ENCODE measurements at places on chromosomes 5 and 9.

DNA sequence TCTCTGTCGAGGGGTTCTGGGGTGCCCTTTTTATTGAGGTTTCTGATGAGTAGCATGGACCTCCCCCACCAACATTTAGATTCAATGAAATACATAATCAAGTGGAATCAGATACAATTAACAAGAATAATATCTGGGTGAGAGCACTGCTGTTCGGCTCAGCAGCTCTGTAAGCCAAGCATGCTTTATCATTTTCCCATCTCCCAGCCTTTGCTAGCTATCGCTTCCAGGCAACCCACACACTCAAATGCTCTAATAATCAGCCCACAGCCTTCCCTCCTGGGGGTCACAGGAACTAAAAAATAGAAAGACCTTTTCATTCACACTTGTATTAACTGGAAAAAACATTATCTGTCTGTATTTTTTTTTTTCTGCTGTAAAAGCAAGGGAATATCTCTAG is 8.9 kb downstream of the PLPPR1 start:
- DNase-seq, result no peak

GRCh38 chr9:102499468-102499867 is 495.7 kb upstream of the CYLC2 start:
- DNase-seq, result no peak

GRCh38 chr5:109905906-109906305 is 216.2 kb downstream of the MAN2A1 start:
- DNase-seq, result no peak

DNA sequence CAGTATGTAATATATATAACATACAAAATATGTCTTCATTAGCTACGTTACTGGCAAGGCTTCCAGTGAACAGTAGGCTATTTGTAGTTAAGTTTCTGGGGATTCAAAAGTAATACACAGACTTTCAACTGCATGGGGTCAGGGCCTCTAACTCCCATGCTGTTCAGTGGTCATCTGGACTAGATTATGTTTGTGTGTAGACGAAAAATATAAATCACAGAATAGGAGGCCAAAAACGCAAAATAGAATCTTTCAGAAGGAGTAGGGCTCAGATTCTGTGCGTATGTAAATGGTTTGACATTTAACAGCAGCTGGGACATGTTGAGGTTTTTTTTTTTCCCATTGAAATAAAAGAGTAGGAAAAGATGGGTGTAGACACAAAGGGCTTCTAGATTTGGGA is 1048.7 kb upstream of the WWC1 start:
- no peak for DNase-seq

DNA sequence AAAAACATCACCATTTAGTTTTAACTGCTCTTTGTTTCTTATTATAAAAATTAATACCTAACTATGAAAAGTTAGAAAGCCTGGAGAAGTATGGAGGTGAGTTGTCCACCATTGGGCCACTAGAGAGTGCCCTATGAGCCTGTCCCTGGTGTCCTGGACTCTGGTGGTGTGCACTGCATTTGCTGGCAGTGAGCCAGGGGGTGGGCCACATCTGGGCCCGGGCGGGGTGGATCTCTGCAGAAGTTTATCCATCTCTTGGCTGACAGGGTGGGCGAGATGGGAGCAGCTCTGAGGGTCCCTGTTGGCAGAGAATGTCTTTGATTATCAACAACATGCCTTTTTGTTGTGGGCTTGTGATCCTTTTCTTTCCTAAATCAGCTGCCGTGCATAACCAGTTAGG is 8.2 kb downstream of the TENT4A start:
- no peak for DNase-seq

GRCh38 chr5:2110137-2110933 is 227.6 kb upstream of the IRX4 start:
- DNase-seq, result no peak

DNA sequence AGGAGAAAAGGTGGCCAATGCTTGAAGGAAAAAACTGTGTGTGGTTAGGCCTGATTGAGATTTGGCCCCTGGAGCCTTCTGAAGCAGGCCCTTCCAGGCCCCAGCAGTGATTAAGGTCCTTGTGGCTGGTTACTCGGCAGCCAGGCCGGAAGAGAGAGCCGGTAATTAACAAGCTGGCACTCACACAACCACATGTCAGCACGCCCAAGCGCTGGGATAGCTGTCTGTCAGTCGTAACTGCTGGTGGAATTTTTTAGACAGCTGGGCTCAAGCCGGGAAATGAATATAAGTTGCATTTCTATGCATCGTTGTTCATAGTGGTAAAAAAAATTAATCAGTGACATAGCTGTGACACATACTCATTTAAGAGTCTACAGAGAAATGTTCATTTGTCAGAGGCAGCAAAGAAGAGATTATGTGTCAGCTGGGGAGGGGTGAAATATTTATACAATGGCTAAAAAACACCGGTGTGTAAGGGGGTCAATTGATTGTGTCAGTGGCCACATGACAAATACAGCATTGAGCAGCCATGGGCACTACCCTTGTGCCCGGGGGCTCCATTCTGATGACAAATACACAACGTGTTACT is 13.7 kb upstream of the ARAP3 start:
- no peak for DNase-seq

- no peak for DNase-seq
Measured at GRCh38 chr9:12785260-12785770, 10.5 kb downstream of the LURAP1L start.

GRCh38 chr5:20335978-20336377 is 348.0 kb upstream of the CDH18 start:
- DNase-seq, result no peak

- DNase-seq, result no peak
Measured at GRCh38 chr5:120677481-120677880, 213.4 kb downstream of the PRR16 start.

GRCh38 chr9:91119142-91119541 is 242.6 kb downstream of the AUH start:
- DNase-seq, result no peak

- no peak for DNase-seq
Measured at GRCh38 chr5:112958093-112959088, 18.2 kb upstream of the DCP2 start.

GRCh38 chr9:83454076-83454475 is 84.1 kb downstream of the FRMD3 start:
- DNase-seq, result no peak

- DNase-seq, result no peak
Measured at GRCh38 chr5:147732291-147732883, 50.1 kb downstream of the JAKMIP2 start.

DNA sequence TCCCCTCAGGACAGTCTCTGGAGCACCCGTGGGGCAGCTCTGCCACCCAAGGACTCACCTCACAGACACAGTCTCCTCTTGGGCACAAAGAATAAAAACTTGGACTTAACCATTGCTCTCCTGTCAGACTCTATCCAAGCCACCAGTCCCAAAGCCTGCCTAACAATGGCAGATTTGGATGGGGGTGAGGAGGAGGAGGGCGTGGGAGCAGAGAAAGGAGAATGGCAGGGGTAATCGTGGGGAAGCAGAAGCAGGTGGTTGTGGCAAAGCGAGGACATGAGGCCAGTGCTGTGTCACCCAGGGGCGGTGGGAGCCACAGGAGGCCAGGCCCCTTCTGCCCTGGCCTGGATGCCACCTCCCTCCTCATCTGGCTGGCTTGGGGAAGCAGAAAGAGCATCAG is 5.5 kb upstream of the FAM163B start:
- no peak for DNase-seq

Data from SK-N-DZ (cell line).